ENCODE measurements at places on chromosomes 16 and 17. TPM values are rescaled to one million over a fixed set of nuclear protein-coding genes. Genes with fewer than 3 reads are reported as not detected.

The FGF11 gene
- not detected for polyA plus RNA-seq

The NUDT16L1 gene
- 96.3 TPM for polyA plus RNA-seq

The BRD7 gene
- polyA plus RNA-seq = 52.0 TPM

The CAMTA2 gene
- polyA plus RNA-seq = 3.9 TPM

The ADAM11 gene
- polyA plus RNA-seq = not detected

The KRT25 gene
- not detected for polyA plus RNA-seq

The GRAP gene
- 49.8 TPM for polyA plus RNA-seq

The NLGN2 gene
- polyA plus RNA-seq = not detected

The CCDC200 gene
- polyA plus RNA-seq = 0.45 TPM

The SEPTIN1 gene
- 145 TPM for polyA plus RNA-seq

The CLEC18A gene
- not detected for polyA plus RNA-seq

The TLCD2 gene
- not detected for polyA plus RNA-seq

The SPATA22 gene
- polyA plus RNA-seq = not detected

The NKD1 gene
- polyA plus RNA-seq = 0.36 TPM

The CCL14 gene
- polyA plus RNA-seq = not detected

The GPRC5C gene
- not detected for polyA plus RNA-seq

The NOG gene
- polyA plus RNA-seq = not detected

The CD300E gene
- polyA plus RNA-seq = not detected

The CENPX gene
- polyA plus RNA-seq = 63.5 TPM

The DHRS7C gene
- polyA plus RNA-seq = not detected

The C17orf78 gene
- not detected for polyA plus RNA-seq

The PFAS gene
- polyA plus RNA-seq = 19.9 TPM

The CIBAR2 gene
- not detected for polyA plus RNA-seq

The HOXB1 gene
- polyA plus RNA-seq = not detected

The ADAD2 gene
- polyA plus RNA-seq = not detected

The CEP112 gene
- 2.1 TPM for polyA plus RNA-seq

The SOX8 gene
- polyA plus RNA-seq = not detected

The CCL7 gene
- not detected for polyA plus RNA-seq

The TOM1L1 gene
- polyA plus RNA-seq = not detected

The CACNG1 gene
- not detected for polyA plus RNA-seq

The ARMC5 gene
- polyA plus RNA-seq = 7.6 TPM

The TMEM219 gene
- polyA plus RNA-seq = 193 TPM

The MYL11 gene
- not detected for polyA plus RNA-seq

The KRT28 gene
- not detected for polyA plus RNA-seq

The ACSM2A gene
- not detected for polyA plus RNA-seq

The EPN3 gene
- not detected for polyA plus RNA-seq

The DPEP3 gene
- not detected for polyA plus RNA-seq

The CCL18 gene
- polyA plus RNA-seq = not detected

The CMTM2 gene
- polyA plus RNA-seq = not detected

The TMEM231 gene
- 1.3 TPM for polyA plus RNA-seq

The CCL4L2 gene
- polyA plus RNA-seq = not detected

The KRT222 gene
- polyA plus RNA-seq = not detected

The TCF25 gene
- polyA plus RNA-seq = 135 TPM

The HCRT gene
- not detected for polyA plus RNA-seq

The KRTAP3-1 gene
- polyA plus RNA-seq = not detected

The CBFA2T3 gene
- 14.3 TPM for polyA plus RNA-seq

Data from naive B cell (primary cell).